ENCODE measurements at places on chromosomes 5 and 9. TPM values are rescaled to one million over a fixed set of nuclear protein-coding genes. Genes with fewer than 3 reads are reported as not detected.

The ECSCR gene
- total RNA-seq, result 2.4 TPM

The LCN9 gene
- total RNA-seq, result not detected

The MRPL36 gene
- 26.6 TPM for total RNA-seq

The TMEM215 gene
- total RNA-seq, result 0.33 TPM

The GPRIN1 gene
- total RNA-seq, result 12.3 TPM

The FUBP3 gene
- 80.6 TPM for total RNA-seq

DNA sequence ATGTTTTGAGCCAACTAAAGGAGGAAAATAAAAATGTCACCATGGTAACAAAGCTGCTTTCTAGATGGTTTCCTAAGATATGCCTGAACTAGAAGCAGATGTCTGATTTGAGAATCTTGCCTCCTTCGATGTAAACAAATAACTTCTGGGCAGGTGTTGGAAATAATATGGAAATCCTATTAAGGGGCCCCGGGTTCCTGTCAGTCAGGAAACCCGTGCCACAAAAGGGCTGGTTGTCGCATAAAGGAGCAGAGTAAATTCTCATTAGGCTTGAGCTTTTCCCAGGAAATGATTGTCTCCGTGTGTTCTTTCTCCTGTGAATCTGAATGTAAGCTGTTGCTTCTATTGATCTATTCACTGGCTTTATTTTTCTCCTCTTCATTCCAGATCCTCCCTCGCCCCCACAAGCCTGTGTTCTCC lies 90.8 kb downstream of the TLE4 start:
- no peak for DNase-seq

- peak; percentile 51 for DNase-seq
Observed at GRCh38 chr5:40224421-40224820, 455.3 kb upstream of the PTGER4 start.

- no peak for DNase-seq
Observed at GRCh38 chr9:97759581-97760288, 62.6 kb upstream of the XPA start.

DNA sequence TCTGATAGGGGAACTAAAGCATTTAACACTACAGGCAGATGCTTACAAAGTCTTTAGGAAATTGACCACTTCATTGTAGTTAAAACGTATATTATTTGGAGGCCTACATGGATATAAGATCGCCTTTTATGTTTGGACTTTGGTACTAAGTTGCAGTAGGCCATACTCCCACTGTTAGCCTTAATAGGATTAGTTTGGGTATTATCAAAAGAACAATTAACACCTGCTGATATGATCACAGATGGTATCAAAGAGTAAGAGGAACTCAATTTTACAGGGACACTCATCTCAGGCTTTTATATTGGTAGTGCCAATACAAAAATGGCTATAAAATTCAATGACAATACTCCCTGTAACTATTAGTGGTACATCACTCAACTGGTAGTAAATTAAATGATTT lies 1183.0 kb downstream of the MAT2B start:
- no peak for DNase-seq

GRCh38 chr9:132985071-132985350 lies 6.5 kb downstream of the GFI1B start:
- DNase-seq, result no peak

DNA sequence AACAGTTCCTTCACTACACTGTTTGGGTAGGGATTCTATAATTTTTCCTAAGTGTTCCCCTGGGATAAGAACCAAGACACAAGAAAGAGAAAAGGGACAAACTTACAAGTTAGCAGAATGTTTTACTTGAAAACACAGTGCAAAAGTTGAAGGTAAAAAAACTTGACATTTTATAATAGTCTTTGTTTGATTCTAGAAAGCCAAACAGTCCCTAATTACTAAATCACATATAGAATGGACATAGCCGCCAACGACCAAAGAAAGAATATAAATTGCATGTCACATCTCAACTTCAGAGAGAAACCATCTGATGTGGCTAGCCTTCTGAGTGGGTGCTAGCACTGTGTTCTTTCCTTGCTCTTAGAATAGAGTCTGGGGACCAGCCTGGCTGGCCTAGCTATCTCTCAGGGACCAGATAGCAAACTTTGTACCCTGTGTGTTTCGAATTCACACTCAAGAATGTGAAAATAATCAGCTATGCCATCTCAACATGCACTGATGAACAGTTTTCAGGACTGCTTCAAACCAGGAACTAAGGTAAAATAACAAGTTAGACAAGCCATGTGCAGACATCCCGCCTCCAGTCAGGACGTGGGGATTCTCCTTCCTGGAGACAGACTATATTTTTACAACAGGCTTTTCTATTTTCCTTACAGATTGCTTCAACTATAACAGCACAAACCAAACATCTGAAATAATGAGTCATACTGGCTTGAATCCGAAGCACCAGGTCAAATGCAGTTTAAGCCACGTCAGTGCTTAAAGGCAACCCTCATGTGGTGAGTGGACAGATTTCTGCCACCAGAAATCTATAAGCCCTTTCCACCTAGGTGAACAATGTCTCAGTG lies 53.7 kb downstream of the LHFPL2 start:
- peak; percentile 92 for DNase-seq

DNA sequence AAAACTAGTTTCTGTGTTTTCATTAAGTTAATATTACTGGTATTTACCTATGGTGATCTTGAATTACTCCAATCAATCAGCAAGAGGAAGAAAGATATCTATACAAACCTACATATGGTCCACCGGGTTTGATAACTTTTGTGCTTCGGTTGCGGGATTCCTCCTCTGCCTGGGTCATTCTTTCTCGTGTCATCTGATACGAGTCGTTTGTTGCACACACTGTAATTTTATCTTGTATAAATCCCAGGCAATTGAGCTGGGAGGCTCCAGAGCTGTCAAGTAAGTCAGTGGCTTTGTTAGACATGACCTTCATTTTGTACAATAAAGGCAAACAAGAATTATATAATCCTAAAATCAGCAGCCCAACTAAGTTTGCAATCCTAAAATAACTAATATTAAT lies 48.0 kb downstream of the ELL2 start:
- DNase-seq, result no peak

DNA sequence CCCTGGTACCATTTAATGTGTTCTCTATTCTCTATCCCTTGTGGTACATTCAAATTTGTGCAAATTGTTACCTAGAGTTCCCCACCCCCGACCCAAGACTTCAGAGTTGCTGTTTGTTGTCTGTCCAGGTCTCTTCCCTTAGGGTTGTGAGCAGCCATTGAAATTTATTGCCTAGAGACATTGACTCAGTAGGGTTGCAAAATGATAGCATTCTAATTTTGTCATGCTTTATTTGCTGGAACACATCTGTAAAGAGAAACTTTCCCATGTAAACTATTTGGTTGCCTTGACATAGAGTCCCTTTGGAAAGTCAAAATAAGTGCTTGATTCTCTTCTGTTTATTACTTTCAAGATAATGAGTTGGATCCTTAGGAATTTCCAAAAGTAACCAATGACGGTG lies 91.7 kb upstream of the KLF9 start:
- no peak for DNase-seq

GRCh38 chr9:69030851-69031645 lies 4.5 kb upstream of the FXN start:
- DNase-seq, result no peak

- no peak for DNase-seq
Observed at GRCh38 chr9:129932303-129933151, 97.3 kb downstream of the USP20 start.

GRCh38 chr5:1416856-1417469 lies 28.3 kb downstream of the SLC6A3 start:
- no peak for DNase-seq

GRCh38 chr5:78628270-78628992 lies 20.1 kb downstream of the LHFPL2 start:
- peak; percentile 28 for DNase-seq

DNA sequence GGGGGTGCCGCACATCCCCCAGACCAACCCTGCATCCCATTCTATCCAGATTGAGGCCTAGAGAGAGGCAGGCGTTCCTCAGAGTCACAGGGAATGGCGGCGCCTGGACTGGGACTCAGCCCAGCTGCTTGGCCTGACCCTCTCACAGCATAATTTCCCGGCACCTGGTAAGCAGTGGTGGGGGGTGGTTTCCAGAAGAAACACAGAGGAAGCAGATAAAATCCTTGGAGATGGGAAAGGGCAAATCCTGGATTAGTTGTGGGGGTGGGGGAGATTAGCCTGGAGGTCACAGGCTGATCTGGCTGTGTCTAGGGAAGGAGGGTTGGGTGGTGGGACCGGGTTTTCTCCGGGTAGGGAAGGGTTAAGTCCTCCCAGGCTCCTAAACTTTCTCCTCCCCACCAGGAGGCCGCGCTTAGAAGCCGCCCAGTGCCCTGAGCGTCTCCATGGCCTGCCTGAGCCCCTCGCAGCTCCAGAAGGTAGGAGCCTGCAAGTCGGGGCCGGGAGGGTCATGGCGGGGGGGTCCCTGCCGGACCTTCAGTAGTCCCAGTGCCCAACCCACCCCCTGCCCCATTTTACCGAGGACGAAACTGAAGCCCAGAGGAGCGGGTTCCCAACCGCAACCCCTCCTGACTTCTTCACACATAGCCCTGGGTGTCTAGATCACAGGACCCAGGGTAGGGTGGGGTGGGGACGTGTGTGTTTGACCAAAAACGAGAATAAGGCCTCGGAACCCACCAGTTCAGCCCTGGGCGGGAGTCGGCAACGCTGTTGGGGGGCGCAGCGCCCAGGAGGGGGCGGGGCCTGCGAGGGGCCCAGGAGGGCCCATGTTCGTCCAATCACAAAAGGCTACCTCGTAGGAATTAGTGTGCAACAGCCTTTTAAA lies 1.3 kb downstream of the PHYHD1 start:
- DNase-seq, result no peak

GRCh38 chr5:140408750-140409241 lies 7.2 kb downstream of the ANKHD1 start:
- no peak for DNase-seq

DNA sequence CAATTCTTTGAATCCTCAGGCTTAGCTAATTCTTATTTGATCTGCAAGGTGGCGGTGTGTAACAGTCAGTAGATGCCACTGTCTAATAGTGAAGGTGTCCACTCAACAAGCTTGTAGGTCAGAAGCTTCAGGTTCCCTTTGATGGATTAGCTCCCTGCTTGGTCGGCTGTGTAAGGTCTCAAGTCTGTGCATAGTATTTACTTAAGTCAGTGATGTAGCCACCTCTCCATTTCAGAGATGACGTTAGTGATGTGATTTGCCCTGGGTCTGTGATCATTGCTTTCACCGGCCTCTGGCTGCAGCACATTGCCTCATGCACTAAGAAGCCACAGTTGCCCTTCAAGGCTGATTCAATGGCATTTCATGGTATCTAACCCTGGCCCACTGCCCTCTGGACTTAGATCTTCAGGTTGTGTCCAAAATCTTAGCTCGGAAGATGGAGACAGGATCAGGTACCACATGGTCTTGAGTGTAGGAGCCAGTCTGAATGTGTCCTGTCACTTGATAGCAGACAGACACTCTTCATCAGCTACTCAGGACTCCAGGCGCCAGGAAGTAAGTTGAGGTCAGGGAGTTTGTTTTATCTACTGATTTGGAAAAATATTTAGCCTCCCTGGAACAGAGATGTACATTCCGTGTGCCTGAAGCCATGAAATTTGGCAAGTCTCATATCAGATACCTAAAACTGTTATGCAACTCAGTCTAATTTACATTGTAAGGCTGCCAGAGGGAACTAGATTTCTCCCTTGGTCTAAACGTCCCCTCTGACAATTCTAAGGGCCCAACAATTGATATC lies 42.9 kb downstream of the SUB1 start:
- no peak for DNase-seq

- DNase-seq, result no peak
Observed at GRCh38 chr5:79689541-79690466, at the start of gene CMYA5. Gene CMYA5, plus strand, starts transcription at chr5:79689836. Its CDS starts 72 bp downstream, at chr5:79689908.

DNA sequence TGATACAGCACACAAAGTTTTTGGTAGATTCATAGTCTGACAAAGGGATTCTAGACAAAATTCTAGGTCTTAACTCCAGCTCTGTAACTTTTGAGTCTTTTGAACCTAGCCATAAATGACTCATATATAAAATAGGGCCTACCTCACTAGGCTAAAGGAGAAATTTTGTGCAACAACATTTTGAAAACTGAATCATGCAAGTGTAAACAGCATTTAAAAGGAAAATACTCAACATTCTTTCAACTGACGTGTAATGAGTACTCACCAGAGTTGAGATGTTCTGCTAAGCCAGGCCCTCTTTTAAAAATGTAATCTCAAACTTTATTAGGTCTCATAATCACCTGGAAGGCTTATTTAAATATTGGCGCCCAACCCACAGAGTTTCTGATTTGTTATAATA lies 113.2 kb downstream of the STK32A start:
- no peak for DNase-seq

DNA sequence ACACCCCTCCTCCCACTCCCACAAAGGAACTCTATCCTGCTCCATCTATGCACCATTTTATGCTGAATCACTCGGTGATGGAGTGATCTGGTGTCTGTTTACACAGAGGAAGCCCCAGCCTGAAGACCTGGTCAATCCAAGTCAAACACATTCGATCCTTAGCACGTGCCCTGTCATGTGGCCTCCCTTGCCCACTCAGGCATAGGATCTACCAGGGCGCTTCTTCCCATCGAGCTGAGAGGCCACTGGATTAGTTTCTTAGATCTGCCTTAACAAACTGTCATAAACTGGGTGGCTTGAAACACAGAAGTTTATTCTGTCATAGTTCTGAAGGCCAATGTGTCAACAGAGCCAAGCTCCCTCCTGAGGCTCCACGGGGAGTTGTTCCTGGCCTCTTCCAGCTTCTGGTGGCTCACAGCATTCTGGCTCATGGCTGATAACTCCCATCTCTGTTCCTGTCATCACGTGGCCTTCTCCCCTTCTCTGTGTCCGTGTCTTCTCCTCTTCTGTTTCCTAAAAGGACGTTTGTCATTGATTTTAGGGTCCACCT lies 34.2 kb downstream of the FOXI1 start:
- no peak for DNase-seq

DNA sequence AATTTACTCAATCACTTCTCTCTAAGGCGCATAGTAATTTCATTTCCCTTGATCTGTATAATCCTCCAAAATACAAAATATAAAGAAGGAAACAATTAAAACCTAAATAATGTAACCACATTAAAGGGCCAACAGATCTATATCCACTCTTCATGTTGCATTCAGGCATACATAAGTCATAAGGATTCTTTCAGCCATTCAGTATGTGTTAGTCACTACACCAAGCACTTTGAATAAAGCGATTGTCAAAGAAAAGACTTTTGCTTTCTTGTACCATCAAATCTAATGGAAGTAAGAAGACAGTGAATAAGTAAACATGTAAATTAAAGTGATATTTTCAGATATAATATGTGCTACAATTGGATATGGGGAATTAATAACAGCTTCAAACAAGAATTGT lies 569.2 kb upstream of the PTPRD start:
- no peak for DNase-seq

GRCh38 chr5:131812371-131813160 lies 15.7 kb upstream of the FNIP1 start:
- DNase-seq, result no peak

DNA sequence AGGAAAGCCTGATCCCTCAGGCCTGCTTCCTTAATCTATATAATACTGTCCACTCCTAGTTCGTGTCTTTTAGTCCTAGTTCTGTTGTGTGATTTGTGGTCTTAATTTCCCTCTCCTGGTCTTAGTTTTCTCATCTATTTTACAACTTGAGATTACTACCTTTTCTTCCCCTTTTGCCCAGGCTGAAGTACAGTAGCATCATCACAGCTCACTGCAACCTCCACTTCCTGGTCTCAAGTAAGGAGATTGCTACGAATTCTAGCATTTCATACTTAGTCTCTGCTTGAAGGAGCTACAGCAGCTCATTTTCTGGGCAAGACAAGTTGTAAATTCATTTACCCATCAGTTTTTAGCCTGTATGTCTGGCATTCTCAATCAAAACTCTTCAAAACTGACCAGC lies 5.5 kb downstream of the TRIM32 start:
- DNase-seq, result no peak

- DNase-seq, result no peak
Observed at GRCh38 chr5:56329652-56330051, 96.5 kb upstream of the ANKRD55 start.
